GM12864 (cell line): ENCODE measurements at places on chromosomes 7 and 10.

- DNase-seq: no peak
Observed at GRCh38 chr10:97097084-97097433, 88.7 kb downstream of the SLIT1 start.

GRCh38 chr7:86958380-86958779 lies 101.1 kb downstream of the ELAPOR2 start:
- DNase-seq: no peak

DNA sequence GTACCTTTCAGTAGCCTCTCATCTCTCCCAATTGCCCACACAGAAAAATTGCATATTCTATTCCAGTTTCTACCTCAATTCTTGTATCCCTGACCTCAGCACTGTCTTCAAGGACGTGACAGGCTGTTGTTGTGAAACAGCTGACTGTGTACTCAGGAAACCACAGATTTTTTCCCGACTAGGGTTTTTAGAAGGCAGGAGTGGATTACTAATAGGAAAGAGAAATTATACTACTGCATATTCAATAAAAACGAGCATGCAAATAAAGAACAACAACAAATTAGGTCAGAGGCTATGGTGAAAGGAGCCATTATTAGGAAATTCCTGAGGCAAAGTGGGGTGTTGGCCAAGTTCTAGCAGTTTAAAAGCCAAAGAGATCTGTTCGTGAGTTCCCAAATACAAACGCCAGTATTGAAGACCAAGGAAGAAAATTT lies 93.4 kb downstream of the DOCK4 start:
- no peak for DNase-seq

GRCh38 chr7:120794106-120794729 lies 63.7 kb downstream of the TSPAN12 start:
- DNase-seq: no peak

GRCh38 chr7:88460650-88461049 lies 154.0 kb upstream of the STEAP4 start:
- DNase-seq: no peak

DNA sequence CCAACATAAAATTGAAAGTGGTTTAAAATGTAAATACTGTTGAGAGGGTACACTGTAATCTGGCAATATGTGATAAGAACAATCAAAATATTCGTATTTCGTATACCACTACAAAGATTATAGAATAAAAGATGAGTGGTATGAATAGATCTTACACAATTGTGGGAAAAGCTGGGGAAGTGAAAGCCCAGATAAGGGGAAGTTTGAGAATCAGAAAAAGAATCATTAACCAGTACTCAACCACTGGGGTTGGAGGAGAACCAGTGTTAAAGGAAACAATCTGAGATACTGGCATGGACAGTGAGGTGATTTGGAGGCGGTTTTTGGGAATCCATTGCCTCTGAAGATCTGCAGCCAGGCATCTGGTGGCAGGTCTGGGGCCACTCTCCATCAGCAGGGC lies 59.7 kb upstream of the CDK14 start:
- DNase-seq: no peak

DNA sequence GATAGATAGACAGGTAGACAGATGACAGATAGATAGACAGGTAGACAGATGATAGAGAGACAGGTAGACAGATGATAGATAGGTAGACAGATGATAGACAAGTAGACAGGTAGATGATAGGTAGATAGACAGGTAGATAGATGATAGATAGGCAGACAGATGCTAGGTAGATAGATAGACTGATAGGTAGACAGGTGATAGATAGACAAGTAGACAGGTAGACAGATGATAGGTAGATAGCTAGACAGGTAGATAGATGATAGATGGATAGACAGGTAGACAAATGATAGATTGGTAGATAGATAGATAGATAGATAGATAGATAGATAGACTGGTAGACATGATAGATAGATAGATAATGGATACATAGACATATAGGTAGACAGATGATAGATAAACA lies 93.4 kb upstream of the ADRB1 start:
- no peak for DNase-seq

DNA sequence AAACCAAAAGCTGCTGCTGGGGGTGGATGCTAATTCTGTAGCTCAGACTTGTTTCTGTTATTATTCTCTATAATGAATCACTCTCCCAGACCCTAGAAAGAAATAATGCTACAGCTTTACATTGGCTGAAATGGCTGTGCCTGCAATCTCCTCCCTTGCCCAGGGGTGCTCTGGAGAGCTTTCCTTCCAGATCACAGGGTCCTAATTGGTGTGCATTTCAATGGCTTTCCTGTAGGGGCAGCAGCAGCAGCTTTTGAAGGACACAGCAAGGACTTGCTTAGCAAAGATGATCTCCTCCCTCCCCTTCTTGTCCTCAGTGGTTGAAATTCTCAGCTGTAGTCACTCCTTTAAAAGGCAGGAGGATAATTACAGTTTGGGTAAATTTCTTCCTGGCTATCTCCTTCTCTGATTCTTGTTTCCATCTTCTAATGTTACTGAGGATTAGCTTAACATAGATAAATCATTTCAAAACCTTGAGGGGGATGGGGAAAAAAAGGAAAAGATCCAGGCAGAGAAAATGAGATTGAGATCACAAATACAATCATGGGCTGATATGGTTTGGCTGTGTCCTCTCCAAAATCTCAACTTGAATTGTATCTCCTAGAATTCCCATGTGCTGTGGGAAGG lies 120.2 kb upstream of the CTTNBP2 start:
- no peak for DNase-seq

GRCh38 chr10:3790858-3791257 lies 5.8 kb upstream of the KLF6 start:
- no peak for DNase-seq

DNA sequence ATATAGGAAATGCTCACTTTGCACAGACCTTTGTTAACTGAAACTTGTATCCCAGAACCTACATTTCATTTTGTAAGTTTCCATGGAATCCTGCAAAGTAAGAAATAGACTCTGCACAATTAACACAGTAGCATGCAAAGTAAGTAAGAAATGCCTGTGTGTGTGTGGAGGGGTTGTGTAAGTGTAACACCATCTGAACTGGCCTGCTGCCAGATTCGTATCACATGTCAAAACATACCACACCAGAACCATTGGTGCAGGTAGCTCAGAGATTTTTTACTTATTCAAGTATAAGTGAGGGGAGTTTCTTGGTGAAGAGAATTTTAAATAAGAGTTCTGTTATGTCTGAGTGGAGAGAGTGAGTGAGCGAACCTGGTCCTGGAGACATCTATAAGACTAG lies 17.9 kb upstream of the DDX21 start:
- no peak for DNase-seq

DNA sequence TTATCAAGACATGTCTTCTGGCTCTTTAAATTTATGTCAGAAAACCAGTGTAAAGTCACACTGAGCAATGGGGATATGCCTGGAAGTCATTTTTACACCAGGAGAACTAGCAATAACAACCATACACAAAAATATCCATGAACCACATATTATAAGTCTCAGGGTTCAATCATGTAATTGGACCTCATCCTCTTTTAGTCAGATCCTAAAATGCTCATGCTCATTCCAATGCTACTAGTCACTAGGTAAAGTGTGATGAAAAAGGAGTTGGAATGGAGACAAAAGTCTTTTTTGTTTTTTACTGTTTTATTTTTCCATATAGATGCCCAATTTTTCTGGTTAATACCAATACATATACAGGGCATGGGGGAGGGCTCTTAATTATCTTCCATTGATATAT lies 306.1 kb downstream of the DGKB start:
- no peak for DNase-seq

DNA sequence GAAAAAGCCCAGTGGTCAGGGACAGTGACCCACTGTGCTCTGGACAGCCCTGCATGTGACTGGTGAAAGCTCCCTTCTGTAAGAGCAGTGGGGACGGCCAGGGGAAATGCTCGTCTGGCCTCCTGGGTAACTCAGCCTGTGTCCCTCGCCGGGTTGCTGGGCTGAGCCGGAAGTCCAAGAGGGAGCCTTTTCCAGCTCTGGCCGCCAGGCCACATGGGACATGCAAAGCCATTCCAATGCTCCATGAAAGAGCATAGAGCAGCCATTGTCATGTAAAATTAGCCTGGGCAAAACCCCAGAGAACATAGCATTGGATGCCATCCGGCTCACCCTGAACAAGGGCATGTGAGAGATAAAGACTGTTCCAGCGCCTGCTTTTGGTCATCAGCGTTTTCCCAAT lies 64.9 kb upstream of the ADRB1 start:
- no peak for DNase-seq
